ENCODE measurements at places on chromosomes 7 and 10.

GRCh38 chr10:77648472-77648871, 10.9 kb upstream of the KCNMA1 start:
- DNase-seq = no peak

DNA sequence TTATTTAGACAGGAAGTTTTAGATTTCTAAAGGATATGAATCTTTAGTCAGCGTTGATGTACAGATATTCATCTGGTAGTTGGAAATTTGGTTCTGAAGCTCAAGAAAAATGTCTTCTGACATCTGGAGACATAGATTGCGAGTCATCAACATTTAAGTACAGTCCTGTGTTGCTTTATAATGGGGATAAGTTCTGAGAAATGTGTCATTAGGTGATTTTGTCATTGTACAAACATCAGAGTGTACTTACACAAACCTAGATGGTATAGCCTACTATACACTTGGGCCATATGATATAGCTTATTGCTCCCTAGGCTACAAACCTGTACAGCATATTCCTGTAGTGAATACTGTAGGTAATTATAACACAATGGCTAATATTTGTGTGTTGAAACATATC, 49.6 kb upstream of the UBN2 start:
- DNase-seq = no peak

GRCh38 chr10:102642736-102643335, 1.4 kb upstream of the TRIM8 start:
- DNase-seq = no peak

- no peak for DNase-seq
These were observed 31.3 kb downstream of the PIP4K2A start for GRCh38 chr10:22683140-22683389.

DNA sequence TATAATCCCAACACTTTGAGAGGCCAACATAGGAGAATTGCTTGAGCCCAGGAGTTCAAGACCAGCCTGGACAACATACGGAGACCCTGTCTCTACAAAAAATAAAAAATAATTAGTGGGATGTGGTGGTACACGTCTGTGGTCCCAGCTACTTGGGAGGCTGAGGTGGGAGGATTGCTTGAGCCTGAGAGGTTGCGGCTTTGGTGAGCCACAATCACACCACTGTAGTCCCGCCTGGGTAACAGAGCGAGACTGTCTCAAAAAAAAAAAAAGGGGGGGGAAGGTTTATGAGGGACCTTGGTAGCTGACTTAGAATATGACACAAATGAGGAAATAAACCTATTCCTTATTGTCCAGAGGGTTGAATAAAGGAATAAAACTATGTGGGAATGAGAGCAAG, 30.8 kb downstream of the SCD start:
- no peak for DNase-seq

GRCh38 chr7:2460188-2460587, 16.0 kb downstream of the GRIFIN start:
- DNase-seq = no peak

- DNase-seq = no peak
These were observed 168.2 kb downstream of the NRF1 start for GRCh38 chr7:129779602-129780256.

DNA sequence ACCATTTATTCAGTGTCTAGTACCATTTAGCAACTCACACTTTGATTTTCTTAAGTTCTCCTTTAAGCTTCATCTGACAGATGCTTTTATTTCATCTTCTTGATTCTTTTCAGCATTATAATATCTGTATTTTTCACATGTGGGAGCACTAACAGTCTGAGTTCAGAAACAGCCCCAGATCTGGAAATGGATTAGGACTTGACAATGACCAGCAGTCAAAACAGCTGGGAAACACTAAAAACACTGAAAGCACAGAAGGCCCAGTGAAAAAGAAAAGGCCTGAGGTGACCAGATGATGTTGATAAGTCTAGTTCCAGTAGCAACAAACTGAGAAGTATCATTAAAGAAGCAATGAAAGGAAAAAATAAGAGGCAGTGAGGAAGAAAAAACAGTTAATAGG, 304.7 kb upstream of the MYO3A start:
- no peak for DNase-seq

GRCh38 chr10:60309371-60309770, 80.3 kb downstream of the ANK3 start:
- no peak for DNase-seq

GRCh38 chr7:501526-501925, 18.1 kb downstream of the PDGFA start:
- peak; percentile 44 for DNase-seq

DNA sequence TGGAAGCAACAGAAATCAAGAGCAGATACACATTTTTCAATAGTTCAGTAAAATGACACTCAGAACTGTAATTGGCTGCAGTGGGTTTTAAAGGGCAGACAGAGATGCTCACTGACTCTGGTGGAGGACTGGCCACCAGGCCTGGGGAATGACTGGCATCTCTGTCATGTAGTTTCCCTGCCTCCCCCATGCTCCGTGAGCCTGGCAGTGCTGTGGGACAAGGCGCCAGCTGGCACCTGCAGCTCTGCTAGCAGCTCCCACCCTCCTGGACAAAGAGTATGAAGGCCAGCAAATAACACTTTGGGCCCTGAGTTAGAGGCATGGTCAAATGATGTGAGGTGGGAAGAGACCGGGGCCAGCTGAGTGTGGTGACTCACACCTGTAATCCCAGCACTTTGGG, 15.0 kb downstream of the TSPAN33 start:
- no peak for DNase-seq

DNA sequence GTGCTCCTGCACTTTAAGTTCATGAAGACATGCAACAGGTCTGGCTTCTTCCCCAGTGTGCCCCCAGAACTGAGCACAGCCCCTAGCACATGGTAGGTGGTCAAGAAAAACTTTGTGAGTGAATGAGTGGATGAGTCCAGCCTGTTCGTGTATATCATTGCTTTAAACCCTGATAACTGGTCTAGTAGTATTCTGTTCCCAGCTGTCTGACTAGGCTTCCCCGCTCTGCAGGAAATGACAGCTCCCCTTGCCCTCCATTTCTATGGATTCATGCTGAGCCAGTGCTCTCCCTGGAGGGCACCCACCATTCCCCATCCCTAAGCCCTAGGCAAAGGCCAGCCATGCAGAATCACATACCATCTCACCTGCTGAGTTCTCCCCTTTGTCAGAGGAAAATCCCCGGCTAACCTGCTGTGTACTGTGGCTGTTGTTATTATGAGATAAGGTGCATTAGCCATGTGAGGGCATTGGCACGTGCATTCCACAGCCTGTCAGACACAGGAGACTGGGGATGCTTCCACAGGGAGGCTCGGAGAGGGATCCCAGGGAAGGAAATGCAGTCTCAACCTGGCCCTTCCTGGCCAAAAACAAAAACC, 698.9 kb downstream of the GRID1 start:
- DNase-seq = no peak

DNA sequence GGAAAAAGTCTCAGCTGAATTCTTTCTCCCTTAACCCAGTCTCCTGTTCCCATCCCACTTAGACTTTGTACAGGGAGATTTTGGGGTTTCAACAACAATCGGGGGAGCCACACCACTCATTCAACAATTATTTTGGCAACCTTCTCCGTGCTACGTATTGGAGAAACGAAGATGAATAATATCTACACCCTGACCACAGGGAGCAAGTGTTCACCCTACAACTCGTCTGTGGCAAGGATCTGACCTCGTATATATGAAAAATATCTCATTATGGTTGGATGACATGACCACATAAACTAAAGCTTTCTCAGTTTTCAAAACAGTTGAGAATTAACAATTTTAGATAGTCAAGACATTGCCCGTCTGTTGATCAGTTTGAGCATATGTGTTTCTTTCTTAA, 302.1 kb downstream of the CACNA2D1 start:
- no peak for DNase-seq

DNA sequence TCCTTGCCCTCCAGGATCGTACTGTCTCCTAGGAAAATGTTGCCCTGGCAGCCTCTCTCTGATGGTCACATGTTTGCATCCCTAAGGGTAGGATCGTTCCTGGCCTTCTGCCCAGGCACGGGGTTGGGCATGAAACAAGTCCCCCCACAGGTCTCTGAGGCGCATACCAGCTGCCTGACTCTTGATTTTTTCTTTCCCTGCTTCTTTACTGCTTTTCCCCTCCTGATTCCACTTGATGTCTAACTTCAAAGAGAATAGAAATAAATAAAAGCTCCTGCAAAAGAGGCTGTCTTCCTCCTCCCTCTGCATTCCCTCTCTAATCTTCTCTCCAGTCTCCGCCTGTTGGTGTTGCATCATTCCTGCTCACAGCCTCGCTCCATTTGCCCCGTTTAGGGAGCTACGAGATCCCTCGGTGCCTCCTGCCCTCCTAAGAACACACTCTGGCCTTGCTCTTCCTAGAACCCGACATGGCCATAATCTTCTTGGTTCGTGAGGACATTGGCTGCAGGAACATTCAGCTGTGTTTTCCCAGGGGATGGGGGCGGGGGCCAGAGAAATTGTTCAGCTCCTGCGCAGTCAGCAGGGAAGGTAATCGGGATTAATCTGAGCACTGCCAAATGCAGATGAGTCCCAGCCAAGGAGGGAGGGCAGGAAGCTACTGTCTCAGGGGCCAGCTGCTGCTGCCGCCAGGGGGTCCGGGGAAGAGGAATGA, 26.0 kb downstream of the LEP start:
- DNase-seq = no peak

DNA sequence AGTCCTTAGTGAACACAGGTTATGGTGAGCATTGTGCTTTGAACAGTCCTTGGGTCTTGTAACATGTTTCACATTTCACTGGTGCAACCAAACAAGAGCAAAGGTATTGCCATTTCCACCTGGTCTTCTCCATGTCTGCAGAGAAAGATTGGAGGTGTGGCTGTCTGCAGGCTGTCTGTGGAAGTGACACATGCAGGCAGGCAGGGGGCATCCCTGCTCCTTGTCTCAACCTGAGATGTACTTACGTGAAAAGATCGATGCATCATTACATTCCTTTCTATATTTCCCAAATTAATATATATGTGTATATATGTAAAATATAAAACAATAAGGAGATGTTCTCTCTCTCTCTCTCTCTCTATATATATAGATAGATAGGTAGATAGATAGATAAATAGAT, 54.3 kb downstream of the LRRC18 start:
- no peak for DNase-seq

GRCh38 chr7:98418271-98418635, 17.4 kb upstream of the BAIAP2L1 start:
- no peak for DNase-seq

DNA sequence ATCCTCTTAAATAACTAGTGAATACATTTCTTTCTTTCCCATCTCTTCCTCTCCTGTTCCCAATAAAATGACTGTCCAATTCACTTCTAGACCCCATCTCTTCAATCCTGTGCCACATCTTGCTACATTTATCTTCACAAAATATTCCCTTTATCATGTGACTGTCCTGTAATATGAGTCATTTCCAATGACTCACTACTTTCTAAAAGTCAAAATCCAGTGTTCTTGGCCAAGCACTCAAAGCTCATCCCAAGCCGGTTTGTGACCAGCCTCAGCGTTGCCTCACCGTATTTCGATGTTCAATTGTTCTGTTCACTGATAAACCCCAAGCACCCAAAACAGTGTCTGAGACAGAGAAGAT, 104.7 kb downstream of the PARD3 start:
- no peak for DNase-seq

DNA sequence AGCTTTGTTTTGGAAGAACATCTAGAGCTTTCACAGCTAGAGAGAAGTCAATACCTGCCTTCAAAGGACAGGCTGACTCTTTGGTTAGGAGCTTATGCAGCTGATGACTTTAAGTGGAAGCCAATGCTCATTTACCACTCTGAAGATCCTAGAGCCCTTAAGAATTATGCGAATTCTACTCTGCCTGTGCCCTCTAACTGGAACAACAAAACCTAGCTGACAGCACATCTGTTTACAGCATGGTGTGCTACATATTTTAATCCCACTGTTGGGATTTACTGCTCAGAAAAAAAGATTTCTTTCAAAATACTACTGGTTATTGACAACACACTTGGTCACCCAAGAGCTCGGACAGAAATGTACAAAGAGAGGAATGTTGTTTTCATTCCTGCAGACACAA, 57.3 kb downstream of the PALS2 start:
- DNase-seq = no peak

GRCh38 chr7:134527979-134528371, 608 bp downstream of the AKR1B10 start:
- no peak for DNase-seq

Measured in RWPE2 (cell line).